Thyroid gland (tissue), 4 donors: ENCODE measurements at places on chromosomes 13 and 19. TPM values are rescaled to one million over a fixed set of nuclear protein-coding genes. Genes with fewer than 3 reads are reported as not detected.
A peak's percentile ranks its signal among the peaks of the same experiment; 100 is the strongest.

The EVI5L gene
- 29.3 TPM for total RNA-seq

The ELAVL3 gene
- total RNA-seq: not detected

GRCh38 chr13:21796775-21797514 lies 126.1 kb downstream of the FGF9 start:
- no peak for DNase-seq

- no peak for DNase-seq
Measured at GRCh38 chr19:42148266-42148665, 16.0 kb upstream of the POU2F2 start.

DNA sequence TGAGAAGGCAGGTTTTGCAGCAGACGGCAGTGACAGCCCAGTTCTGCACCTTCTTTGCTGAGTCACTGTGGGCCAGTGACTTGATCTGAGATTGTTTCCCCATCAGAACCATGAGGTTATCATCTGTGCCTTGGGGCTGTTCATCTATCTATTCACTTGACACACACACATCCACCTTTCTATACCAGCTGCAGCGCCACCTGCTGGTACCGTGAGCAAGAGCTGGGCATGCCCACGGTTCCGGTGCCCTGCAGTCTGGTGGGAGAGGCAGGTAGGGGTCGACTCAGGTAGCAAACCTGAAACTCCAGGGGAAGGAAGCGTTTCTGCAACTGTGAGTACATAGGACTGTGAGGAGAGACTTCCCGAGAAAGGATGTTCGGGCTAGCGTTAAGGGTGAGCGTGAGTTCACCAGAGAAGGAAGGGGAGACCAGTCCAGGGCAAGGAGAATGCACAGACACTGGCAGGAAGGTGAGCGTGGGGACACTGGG lies 7.5 kb upstream of the LIN7B start:
- peak; percentile 56 for DNase-seq

- no peak for DNase-seq
Measured at GRCh38 chr13:90797335-90797734, 550.2 kb upstream of the MIR17HG start.

DNA sequence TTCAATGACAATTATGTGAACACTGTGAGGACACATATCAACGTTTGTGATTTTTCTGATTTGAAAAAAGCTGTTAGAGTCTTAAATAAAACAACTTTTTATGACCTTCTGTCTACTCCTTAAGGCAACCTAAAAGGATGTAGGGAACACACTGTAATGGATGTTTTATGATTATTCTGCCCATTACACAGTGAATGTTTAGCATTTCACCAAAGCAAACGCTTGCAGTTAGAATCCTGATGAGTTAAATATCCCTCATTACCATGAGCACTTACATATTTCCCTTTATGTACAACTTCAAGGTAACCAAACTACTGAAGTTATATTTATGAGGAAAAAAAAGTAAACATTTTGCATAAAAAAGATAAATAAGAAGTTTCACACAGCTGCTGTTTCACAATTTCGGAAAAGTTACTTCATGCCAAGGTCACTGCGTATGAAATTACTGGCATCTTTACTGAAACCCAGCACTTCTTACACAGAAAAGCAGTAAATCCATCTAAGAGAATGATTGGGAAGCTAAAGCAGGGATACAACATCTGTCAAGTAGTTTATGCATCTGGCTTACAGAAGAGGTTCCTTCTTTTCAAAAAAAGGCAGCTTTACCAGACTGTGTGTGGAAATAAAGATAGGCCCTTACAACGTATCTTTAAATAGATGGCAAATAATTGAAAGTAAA lies 733.7 kb upstream of the ATXN8OS start:
- no peak for DNase-seq

- no peak for DNase-seq
Measured at GRCh38 chr13:109485136-109485794, 301.1 kb downstream of the IRS2 start.

DNA sequence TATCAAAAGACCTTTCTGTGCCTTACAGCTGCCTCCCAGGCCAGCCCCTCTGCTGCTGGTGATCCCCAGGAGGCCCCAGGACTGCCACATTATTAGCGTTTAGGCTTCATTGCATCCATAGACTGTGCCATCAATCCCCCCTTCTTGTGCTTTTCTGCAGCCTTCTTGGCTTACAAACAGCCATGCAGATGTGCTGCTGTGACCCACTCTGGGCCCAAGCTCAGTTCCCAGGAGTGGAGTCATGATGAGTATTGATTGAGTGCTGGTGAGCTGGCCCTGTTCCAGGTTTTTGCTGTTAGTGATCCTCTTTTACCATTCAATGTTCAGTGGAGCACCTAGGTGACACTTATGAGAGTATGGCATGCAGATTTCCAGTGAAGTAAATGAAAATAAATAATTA lies 59.9 kb upstream of the SLAIN1 start:
- DNase-seq: no peak

DNA sequence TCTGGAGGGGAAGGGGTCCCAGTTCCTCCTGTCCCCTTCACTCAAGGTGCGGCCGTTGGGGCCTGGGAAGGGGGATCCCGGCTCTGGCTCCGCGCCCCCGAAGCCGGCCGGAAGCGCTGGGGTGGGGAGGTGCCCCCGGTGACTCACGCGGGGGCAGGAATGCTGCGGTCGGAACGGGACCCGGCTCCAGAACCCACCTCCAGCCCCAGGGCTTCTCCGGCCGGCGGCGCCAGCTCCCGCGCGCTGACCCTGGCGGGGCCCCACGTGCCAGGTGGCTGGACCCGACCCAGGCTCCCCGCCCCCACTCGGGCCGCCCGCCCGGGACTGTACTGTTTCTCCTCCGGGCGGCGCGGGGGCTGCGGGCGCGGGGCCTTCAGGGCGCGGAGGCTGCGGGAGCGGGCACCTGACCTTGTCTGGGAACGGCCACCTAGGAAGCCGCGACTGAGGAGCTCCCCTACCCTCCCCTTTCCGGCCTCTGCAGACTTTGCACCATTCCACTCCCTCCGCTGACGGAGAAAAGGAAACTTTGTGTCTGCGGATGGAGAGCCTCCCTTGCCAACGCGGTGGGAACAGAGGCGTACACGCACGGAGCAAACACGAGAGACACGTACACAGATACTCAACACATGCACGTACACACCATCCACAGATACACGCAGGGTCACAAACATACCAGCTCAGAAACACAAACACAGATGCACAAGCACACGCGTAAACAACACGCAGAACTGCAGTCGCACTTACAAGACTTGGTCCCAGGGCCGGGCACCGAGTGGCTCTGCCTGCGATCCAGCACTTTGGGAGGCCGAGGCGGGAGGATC lies 7.2 kb downstream of the AXL start:
- DNase-seq: peak; percentile 61

DNA sequence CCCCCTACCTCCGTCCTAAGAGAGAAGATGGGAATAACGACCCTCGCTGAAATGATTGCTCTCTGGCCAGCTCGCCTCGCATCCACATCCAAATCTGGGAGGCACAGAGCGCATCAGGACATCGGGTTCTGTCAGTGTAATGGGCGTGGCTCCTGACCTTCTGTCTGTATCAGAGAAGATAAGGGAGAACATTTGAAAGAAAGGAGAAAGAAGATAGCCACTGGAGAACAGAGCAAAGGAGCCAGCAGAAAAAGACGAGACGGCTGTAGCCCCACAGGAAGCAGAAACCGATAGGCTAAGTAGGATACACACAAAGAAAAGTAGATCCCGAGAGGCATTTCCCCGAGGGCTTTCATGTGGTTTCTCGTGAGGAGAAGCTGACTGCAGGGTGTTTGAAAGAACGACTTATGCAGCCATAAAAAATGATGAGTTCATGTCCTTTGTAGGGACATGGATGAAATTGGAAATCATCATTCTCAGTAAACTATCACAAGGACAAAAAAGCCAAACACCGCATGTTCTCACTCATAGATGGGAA lies 14.0 kb upstream of the GJB2 start:
- DNase-seq: no peak

DNA sequence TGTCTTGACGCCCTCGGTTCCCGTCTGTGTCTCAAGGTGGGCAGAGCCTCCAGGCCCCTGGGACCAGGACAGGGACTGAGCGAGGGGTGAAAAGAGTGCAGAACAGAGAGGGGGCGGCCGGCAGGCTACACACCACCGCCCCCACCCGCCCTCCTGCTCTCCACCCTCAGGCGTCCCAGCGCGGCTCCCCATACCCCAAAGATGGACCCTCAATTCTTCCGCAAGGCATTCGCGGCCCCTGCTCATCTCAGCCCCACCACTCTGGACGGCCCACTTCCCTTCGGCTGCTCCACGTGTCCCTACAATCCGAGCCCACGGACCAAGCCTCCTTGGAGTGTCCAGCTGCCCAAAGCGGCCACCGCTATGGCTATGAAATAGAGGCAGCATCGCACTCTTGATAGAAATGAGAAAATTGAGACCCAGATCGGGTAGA lies 1.8 kb downstream of the KLF16 start:
- no peak for DNase-seq

The TEX101 gene
- total RNA-seq: not detected

GRCh38 chr13:105732806-105733529 lies 802.5 kb downstream of the EFNB2 start:
- no peak for DNase-seq

- no peak for DNase-seq
Measured at GRCh38 chr13:100512422-100512821, 76.2 kb downstream of the GGACT start.

DNA sequence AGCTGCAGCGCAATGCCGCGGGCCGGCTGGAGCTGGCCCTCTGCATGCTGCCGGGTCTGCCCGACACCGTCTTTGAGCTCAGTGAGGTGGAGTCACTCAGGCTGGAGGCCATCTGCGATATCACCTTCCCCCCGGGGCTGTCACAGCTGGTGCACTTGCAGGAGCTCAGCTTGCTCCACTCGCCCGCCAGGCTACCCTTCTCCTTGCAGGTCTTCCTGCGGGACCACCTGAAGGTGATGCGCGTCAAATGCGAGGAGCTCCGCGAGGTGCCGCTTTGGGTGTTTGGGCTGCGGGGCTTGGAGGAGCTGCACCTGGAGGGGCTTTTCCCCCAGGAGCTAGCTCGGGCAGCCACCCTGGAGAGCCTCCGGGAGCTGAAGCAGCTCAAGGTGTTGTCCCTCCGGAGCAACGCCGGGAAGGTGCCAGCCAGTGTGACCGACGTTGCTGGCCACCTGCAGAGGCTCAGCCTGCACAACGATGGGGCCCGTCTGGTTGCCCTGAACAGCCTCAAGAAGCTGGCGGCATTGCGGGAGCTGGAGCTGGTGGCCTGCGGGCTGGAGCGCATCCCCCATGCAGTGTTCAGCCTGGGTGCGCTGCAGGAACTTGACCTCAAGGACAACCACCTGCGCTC lies 3.8 kb upstream of the MAP2K7 start:
- no peak for DNase-seq

- no peak for DNase-seq
Measured at GRCh38 chr19:38182536-38183210, 41.3 kb downstream of the DPF1 start.

DNA sequence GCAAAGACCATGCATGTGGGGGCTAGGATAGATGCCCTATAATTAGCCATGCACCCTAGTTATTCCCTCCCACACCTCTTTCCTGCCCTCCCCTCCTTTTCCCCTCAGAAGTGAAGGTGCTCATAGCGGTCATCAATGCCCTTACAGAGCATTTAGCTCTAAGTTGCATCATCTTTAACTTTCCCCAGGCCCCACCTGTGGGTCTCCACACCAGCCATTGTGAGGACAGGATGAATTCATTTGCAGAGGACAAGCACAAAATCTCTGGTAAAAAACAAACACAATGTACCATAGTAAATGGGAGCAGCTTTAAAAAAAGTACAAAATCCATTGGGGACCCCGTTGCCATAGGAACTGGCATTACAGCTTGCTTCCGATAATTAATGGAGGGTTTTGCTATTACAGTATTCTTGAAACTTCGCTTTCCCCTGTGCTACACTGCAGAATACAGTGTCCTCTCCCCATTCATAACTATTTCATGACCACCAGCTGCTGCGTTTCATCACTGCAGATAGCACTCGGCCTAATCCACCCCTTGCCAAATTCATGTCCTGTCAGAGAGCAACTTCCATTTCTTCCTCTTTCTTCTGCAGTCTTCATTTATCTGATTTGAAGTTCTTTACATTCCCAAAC lies 110.5 kb downstream of the ZDHHC20 start:
- no peak for DNase-seq

GRCh38 chr19:11165486-11166030 lies 10.0 kb upstream of the SPC24 start:
- DNase-seq: no peak

The PSG7 gene
- not detected for total RNA-seq

GRCh38 chr19:33292595-33293254 lies 9.6 kb downstream of the CEBPA start:
- peak; percentile 75 for DNase-seq

- peak; percentile 31 for DNase-seq
Measured at GRCh38 chr13:106083620-106084350, 451.7 kb downstream of the EFNB2 start.

DNA sequence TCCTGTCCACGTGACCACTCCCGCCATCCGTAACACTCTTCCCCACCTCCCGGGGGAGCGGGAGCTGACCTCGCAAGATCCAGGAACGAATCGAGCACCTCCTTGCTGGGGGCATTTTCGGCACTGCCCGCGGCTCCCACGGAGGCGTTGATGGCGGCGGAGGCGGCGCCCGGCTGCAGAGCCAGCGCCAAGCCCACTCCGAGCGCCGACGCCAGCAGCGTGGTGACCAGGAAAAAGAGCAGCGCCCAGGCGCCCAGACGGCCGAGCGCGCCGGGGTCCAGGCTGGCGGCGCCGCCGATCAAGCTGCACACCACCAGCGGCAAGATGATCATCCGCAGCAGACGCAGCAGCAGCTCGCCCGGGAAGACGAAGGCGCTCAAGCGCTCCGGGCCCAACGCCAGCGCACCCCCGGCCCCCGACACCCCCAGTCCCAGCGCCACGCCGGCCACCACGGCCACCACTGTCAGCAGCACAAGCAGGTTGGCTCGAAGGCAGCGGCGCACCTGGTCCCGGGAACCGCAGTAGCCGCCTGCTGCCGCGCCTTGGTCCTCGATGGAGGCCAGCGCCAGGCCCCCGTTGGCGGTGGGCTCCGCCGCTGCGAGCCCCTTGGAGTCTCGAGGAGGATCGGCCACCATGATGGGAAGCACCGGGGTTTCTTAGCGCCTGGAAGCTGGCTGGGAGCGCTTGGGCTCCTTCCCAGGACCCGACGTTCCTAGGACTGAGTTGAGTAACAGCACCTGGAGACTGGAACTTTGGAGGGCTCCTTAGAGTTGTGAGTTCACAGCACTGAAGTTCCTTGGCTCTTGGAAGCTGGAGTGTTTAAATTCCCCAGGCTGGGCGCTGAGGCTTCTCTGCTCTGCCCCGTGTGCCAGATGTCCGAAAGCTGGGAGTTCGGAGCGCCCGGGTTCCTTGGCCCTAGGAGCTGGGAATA lies 798 bp downstream of the SLC1A5 start:
- DNase-seq: peak; percentile 26

GRCh38 chr13:98648686-98649085 lies 71.8 kb upstream of the STK24 start:
- DNase-seq: no peak

GRCh38 chr13:107364658-107365057 lies 796.7 kb upstream of the ARGLU1 start:
- no peak for DNase-seq

- DNase-seq: no peak
Measured at GRCh38 chr13:46179969-46180763, 1.8 kb downstream of the LCP1 start.

GRCh38 chr13:49986471-49986870 lies 10.4 kb upstream of the TRIM13 start:
- no peak for DNase-seq

- DNase-seq: no peak
Measured at GRCh38 chr13:85828094-85828684, 29.0 kb upstream of the SLITRK6 start.

GRCh38 chr19:35296644-35297514 lies 4.9 kb downstream of the MAG start:
- no peak for DNase-seq
